ENCODE measurements at places on chromosomes 6 and 20.
A peak's percentile ranks its signal among the peaks of the same experiment; 100 is the strongest.

GRCh38 chr6:134199848-134200606, 117.9 kb downstream of the SGK1 start:
- peak; percentile 19 for DNase-seq

- DNase-seq: no peak
These were observed 153.7 kb upstream of the OLIG3 start for GRCh38 chr6:137647762-137648447.

DNA sequence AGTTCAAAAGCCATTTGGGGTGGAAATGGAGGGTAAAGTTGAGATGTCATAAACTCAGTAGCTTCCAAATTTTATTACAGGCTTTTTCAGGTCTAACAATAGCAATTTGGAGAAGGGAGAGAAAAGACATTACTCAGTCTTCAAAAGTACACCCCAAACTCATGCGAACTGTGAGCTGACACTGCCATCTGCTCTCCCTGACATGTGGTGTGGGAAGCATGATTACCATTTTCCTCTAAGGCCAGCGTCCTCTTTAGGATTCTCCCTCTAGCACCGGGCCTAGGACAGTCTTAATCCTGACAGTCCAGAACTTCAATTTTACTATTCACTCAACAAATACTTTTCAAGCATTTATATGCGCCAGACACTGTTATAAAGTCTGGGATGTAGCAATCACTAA, 536.0 kb upstream of the JARID2 start:
- DNase-seq: no peak

GRCh38 chr20:45921337-45922189, 9.6 kb upstream of the PLTP start:
- no peak for DNase-seq

DNA sequence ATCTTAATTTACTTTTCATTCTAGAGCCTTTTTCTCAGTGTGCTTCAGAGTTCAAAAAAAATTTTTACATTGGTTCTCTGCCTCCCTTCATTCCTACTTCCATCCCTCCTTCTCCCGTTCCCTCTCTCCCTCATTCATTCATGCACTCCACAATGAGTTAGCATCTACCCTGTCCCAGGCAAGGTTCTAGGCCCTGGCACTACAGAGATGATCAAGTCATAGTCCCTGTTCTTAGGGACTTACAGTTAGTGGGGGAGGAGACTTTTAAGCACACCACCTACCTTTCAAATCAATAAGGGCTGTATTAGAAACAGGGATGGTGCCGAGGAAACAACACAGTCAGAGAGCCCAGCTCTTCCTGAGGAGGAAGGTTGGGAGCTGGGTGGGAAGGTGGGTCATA, 40.3 kb downstream of the MAP3K5 start:
- no peak for DNase-seq

- DNase-seq: no peak
These were observed 296.3 kb upstream of the JAG1 start for GRCh38 chr20:10970109-10970508.
